ENCODE measurements at places on chromosomes 12 and 14.

GRCh38 chr14:58280954-58281787, 17.2 kb upstream of the ARID4A start:
- DNase-seq, result peak; percentile 48

DNA sequence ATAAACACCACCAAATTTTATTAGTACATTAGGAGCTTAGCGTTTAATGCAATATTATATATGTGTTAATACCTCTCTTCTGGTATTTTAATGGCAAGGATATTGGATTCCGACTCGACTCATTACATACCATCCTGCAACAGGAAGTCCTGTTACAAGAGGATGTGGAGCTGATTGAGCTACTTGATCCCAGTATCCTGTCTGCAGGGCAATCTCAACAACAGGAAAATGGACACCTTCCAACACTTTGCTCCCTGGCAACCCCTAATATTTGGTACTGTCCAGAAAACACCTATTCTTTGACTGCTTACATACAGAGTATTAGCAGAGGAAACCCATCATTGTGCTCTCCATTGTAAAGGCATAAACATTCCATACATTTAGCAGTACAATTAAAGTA, 45.2 kb downstream of the VEZT start:
- DNase-seq, result no peak

- no peak for DNase-seq
These were observed 158.5 kb upstream of the RTL1 start for GRCh38 chr14:101062065-101062450.

DNA sequence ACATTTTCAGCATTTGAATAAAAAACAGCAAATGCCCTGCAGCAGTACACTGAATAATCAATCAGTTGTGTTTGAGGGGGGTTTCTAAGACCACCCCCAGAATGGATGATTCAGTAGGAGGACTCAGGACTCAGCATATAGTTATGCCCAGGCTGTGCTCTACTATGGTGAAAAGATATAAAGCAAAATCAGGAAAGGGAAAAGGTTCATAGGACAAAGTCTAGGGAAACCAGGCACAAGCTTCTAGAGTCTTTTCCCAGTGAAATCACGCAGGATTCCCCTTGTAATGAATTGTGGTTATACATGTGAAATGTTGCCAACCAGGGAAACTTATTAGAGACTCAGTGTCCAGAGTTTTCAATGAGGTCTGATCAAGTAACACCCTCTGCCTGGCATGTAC, 25.0 kb upstream of the SLC17A8 start:
- no peak for DNase-seq

GRCh38 chr12:108854451-108855283, 2.7 kb downstream of the SSH1 start:
- DNase-seq, result peak; percentile 52

Measured in urothelium cell line (cell line).